ENCODE measurements at places on chromosomes 3 and 15.

DNA sequence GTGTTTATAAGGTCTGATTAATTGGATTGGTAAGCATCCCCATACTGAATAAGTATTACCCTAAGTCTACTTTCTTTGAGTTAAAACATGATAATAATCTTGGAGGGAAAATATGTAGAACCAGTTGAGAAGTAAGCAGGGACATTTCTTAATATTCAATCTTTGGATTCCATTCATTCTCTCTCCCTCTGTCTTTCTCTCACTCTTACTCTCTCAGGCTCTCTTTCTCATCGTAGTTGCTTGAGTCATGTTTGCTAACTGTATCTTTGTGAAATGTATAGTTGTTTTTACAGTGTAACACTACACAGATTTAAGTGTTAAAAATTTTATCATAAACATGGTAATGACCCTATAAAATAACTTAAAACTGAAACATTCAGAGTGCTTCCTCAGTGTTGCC lies 163.8 kb downstream of the RSRC1 start:
- DNase-seq, result no peak

DNA sequence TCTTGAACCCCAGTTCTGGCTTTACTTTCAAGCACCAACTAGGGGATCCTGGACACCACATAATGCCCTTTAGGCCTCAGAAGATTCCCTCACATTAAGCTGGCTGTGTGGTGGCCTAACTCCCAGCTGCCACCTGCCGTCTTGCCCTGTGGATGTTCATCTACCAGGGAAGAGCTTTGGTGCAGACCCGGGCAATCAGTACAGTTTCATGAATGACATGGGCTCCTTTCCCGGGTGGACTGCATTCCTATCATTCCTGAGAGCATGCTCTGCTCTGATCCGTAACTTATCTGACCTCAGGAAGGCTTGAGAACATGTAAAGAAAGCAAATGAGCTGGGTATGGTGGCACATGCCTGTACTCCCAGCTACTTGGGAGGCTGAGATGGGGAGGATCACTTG lies 50.0 kb upstream of the GSK3B start:
- DNase-seq, result no peak

DNA sequence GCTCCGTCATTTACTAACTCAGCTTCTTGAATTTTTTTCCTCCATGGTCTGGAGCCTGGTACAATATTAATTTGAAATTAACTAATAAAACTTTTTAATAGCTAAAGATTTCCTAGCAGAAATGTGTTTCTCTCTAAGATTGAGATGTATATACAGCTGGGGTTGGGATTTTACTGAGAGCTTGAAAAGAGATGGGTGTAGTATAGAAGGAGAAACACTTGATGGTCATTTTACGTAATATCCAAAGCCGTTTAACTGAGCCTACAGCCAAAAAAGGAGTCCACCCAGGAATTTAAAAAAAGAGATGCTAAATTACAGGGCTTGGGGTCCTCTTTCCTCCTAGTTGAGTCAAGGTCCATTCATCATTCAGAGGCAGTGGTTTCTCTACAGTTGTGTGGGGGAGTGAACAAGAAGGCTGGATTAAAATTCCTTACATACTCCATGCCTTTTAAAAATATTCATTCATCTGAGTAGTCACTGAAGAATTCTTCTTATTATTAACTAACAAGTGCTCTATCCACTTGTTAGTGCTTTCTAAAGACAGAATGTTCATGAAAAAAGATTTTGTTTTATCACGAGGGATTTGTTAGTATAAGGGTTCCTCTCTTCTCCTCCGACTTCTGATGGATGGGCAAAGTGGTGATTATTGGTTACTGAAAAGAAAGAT lies 255.3 kb upstream of the IL12A start:
- no peak for DNase-seq

- DNase-seq, result no peak
These were observed 493.3 kb downstream of the FOXP1 start for GRCh38 chr3:71090207-71090606.

DNA sequence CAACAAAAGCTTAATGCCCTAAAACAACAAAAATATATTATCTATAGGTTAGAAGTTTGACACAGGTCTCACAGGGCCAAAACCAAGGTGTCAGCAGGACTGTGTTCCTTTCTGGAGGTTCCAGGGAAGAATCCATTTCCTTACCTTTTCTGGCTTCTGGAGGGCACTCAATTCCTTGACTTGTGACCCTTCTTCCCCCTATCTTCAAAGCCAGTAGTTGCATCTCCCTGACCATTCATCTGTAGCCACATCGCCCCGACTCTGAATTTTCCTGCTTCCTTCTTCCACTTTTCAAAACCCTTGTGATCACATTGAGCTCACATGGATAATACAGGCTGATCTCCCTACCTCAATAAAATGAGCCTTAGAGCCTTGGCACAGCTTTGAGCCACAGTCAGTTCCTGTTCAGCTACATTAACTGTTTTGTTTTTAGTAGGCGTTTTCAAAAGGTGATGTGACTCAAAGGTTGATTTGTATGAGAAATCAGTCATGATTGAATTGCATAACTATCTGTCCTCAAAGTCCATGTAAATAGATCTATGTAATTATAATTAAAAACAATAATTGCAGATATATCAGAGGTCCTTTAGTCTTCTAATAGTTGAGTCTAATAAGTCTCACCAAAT lies 12.4 kb downstream of the PFN2 start:
- no peak for DNase-seq

DNA sequence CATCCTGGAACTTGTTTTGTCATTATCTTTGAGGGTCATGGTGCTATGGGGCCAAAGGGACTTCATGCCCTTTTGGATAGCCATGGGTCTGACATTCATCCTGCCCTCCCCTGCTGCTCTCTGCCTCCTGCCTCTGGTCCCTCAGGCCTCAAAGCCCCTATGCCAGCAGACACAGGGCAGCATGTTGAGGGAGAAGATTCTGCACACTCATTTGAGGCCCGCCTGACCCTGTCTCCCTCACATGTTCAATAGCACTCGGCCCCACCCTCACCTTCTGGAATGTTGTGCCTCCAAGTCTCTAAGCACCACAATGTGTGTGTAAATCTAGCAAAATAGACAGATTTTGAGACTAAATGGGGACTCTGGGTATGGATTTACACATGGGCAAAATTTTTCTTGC lies 178.7 kb upstream of the ANKRD28 start:
- DNase-seq, result no peak
